RPMI7951 (cell line): ENCODE measurements at places on chromosomes 7 and 10. TPM values are rescaled to one million over a fixed set of nuclear protein-coding genes. Genes with fewer than 3 reads are reported as not detected.

The SLC26A3 gene
- total RNA-seq, result not detected in 2 replicates

The RAPGEF5 gene
- total RNA-seq, result 2.9 and 3.6 TPM in 2 replicates

The EPHB6 gene
- total RNA-seq, result not detected in 2 replicates

The CDNF gene
- total RNA-seq, result 0.29 TPM in 1 of 2 replicates, not detected in the other

The GTF2IRD2 gene
- 11.3 and 29.0 TPM in 2 replicates for total RNA-seq

The COX15 gene
- 21.0 and 24.6 TPM in 2 replicates for total RNA-seq
